Tibial nerve (tissue), 4 donors: ENCODE measurements at places on chromosomes 16 and 17. TPM values are rescaled to one million over a fixed set of nuclear protein-coding genes. Genes with fewer than 3 reads are reported as not detected.

DNA sequence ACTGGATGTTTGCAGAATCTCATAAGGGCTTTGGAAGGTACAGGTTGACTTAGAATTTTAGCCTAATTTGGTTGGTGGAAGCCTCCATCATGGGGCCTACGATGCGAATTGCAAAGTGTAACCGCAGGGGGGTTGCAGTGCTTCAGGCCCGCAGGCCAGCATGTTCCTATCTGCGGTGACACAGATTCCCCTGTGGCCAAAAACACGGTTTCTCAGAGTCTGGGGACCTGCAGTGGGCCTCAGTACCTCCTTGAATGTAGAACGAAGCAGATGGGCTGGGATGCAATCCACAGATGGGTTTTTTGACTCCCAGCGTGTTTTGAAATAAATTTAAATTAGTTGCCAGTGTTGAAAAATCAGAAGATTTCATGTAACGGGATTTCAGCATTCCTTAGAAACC lies 34.7 kb downstream of the KIAA0513 start:
- no peaks in the 10 kb centered on the region for H3K36me3 ChIP-seq
- no peak overlapping the region for H3K4me3 ChIP-seq
- no peak overlapping the region for H3K27ac ChIP-seq
- no peak for DNase-seq

GRCh38 chr16:8931859-8932258 lies 31.8 kb downstream of the USP7 start:
- H3K4me1 ChIP-seq = peaks cover 6% of the 10 kb centered on the region
- H3K27ac ChIP-seq = no peak overlapping the region
- no peaks in the 10 kb centered on the region for H3K27me3 ChIP-seq
- H3K36me3 ChIP-seq = no peaks in the 10 kb centered on the region

DNA sequence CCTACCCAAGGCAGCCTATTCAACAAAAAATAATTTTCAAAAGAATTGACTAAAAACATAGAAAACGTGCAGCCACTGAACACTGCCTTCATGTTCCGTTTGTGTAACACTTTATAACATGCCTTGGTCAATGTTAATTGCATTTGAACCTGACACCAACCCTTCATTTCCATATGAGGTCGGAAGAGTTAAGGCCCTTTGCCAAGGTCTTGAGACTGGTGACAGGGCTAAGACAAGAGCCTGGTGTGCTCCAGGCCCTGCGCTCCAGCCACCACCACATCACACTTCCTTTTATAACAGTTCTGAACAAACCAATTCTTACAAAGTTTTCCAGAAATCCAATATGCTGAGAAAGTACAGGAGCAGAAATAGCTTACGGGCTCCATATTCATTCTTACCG lies 4.2 kb downstream of the BBS2 start:
- no peaks in the 10 kb centered on the region for H3K36me3 ChIP-seq
- peak overlapping the region; percentile 88 for H3K27ac ChIP-seq
- H3K4me3 ChIP-seq = no peak overlapping the region
- H3K27me3 ChIP-seq = no peaks in the 10 kb centered on the region

- no peak for DNase-seq
- H3K4me3 ChIP-seq = no peak overlapping the region
- no peak overlapping the region for H3K27ac ChIP-seq
- no peaks in the 10 kb centered on the region for H3K36me3 ChIP-seq
Measured at GRCh38 chr16:69494991-69495392, 70.6 kb downstream of the CYB5B start.

DNA sequence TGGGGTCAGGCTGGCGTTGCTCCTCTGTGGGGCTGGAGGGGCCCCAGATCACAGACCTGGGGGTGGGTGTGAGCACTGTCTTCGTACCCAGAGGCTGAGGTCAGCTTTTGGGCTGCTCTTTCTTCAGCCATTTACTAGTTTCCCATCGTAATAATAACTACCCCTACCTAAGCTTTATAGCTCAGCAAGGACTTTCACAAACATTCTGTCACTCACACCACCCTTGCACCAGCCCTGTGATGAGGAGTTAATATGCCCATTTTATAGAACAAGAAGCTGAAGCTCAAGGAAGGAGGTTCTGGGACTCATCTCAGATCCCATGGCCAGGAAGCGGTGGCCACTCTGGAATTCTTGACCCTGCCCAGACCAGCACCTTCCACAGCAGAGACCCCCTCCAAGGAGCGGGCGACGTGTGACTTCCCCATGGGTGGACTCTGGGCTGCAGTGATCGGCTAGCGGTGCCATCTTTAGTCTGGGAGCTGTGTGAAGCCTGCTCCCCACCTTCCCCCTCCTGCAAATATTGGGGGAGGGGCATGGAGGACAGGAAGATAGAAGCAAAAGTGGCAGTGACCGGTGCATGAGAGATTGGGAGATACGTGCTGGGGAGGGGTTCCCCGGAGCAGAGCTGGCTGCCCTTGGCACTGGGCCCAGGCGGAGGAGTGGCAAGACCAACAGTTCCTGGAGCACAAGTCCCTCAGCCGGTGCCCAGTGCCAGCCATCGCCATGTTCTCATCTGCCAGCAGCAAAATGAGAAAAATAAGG lies 81.8 kb upstream of the TOB1 start:
- DNase-seq = no peak
- H3K36me3 ChIP-seq = no peaks in the 10 kb centered on the region
- no peak overlapping the region for H3K4me3 ChIP-seq
- peak overlapping the region; percentile 91 for H3K27ac ChIP-seq
- H3K4me1 ChIP-seq = peaks cover 43% of the 10 kb centered on the region
- no peaks in the 10 kb centered on the region for H3K27me3 ChIP-seq

DNA sequence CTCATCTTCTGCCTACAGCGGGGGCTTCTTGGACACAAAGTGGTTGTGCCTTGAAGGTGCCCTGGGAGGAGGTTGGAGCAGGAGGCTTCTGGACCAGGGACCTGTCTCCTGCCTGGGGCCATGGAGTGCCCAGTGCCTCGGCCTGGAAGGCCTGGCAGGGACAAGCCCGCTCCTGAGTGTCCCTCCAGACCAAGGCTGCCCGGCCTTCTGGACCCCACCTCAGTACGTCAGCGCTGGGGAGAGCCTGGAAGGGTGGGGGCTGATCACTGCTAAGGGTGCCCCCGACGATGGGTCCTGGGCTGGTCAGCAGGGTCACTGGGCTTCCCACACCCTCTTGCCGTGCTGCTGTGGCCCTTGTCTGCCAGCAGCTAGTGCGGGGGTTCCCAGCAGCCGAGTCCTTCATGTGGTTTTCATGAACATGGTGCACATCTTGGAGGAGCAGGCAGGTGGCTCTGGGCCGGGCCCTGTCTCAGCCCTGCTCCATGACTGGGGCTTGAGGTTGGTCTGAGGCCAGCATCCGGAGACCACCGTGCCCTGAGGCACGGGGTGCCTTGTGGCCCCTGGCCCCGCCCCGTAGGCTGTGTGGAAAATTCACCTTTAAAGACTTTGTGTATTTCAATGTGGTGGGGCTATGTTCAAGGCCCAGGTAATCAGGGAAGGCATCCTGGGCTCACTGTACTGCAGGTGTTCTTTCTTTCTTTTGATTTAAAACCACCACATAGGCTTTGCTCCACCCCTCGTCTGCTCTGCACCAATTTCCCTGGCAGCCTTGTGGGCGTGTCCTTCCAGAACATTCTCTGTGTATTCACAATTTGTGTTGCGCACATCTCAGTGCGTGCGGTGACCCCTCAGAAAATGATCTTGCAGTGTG lies 22.4 kb downstream of the MGRN1 start:
- no peak for DNase-seq
- H3K4me1 ChIP-seq = no peaks in the 10 kb centered on the region
- no peaks in the 10 kb centered on the region for H3K36me3 ChIP-seq
- H3K27ac ChIP-seq = no peak overlapping the region

GRCh38 chr17:82874011-82874835 lies 34.4 kb upstream of the ZNF750 start:
- DNase-seq = no peak
- no peak overlapping the region for H3K4me3 ChIP-seq
- H3K27me3 ChIP-seq = no peaks in the 10 kb centered on the region
- no peaks in the 10 kb centered on the region for H3K4me1 ChIP-seq
- H3K27ac ChIP-seq = no peak overlapping the region

GRCh38 chr16:2963723-2964474 lies at the start of gene KREMEN2:
Gene KREMEN2, plus strand, starts transcription at chr16:2964275. Its CDS starts 246 bp downstream, at chr16:2964521.
- DNase-seq = no peak
- peaks cover 2% of the 10 kb centered on the region for H3K27me3 ChIP-seq
- H3K27ac ChIP-seq = no peak within 1 kb of the TSS
- no peak within 1 kb of the TSS for H3K4me3 ChIP-seq

- peaks cover 19% of the 10 kb centered on the region for H3K4me1 ChIP-seq
- H3K4me3 ChIP-seq = no peak overlapping the region
- no peaks in the 10 kb centered on the region for H3K36me3 ChIP-seq
- H3K27ac ChIP-seq = no peak overlapping the region
Measured at GRCh38 chr17:73772107-73772705, 128.0 kb upstream of the SDK2 start.

GRCh38 chr17:56028837-56029236 lies 124.4 kb upstream of the ANKFN1 start:
- H3K36me3 ChIP-seq = no peaks in the 10 kb centered on the region
- no peaks in the 10 kb centered on the region for H3K27me3 ChIP-seq
- H3K4me1 ChIP-seq = no peaks in the 10 kb centered on the region
- no peak for DNase-seq

DNA sequence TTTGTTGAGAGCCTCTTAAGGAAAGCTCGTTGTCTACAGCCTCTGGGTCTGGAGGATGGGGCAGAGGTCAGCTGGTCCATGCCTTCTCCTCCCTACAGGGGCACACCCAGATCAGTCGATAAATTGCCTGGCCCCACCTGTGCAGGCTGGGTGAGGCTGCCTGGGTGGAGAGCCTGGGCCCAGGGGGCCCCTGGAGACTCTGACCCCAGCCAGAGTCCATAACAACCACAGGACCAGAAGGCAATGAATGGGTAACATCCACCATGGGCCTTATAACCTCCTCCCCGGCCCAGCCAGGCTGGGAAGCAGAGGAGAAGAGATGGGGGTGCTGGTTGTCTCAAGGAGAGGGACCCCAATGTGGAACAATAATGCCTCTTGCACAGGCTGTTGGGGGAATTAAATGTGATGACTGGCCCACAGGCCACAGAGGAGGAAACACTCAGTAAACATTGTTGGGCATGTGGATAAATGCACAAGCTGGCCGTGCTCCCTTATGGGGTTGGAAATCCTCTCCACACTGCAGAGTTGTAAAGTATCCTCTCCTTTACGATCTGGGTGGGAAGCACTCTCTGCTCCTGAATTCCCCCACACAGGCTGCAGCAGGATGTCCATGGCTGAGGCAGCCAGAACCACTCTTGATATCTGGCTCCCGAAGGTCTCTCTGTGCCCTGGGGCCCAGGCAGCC lies 56.7 kb upstream of the TOB1 start:
- H3K4me1 ChIP-seq = peaks cover 13% of the 10 kb centered on the region
- DNase-seq = no peak
- H3K4me3 ChIP-seq = no peak overlapping the region
- H3K27ac ChIP-seq = no peak overlapping the region

DNA sequence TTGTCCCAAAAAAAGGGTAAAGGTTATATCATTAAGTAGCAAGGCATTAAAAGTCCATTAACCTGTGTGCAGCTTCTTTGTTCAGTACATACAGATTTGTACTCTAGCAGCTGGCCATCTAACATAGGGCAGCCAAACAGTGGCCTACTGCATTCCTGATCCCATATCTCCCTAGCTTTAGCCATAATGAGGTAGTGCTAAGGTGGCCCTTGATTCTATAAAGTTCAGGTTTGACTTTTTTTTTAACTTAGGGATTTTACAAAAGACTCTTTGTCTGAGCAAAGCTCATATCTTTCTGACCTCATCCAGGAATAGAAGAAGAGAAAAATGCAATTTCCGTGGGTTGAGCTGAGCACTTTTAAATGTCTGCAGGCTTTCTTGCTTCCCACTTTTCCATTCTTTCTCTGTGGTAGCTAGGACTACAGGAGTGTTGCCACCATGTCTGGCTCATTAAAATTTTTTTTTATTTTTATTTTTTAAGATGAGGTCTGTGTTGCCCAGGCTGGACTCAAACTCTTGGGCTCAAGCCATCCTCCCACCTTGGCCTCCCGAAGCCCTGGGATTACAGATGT lies 19.5 kb upstream of the CDC6 start:
- peaks cover 5% of the 10 kb centered on the region for H3K4me1 ChIP-seq
- no peaks in the 10 kb centered on the region for H3K27me3 ChIP-seq
- H3K36me3 ChIP-seq = no peaks in the 10 kb centered on the region
- H3K4me3 ChIP-seq = no peak overlapping the region

- H3K4me3 ChIP-seq = no peak overlapping the region
- H3K36me3 ChIP-seq = no peaks in the 10 kb centered on the region
- H3K27ac ChIP-seq = no peak overlapping the region
- DNase-seq = no peak
Measured at GRCh38 chr17:30300818-30301217, 9.1 kb upstream of the BLMH start.

DNA sequence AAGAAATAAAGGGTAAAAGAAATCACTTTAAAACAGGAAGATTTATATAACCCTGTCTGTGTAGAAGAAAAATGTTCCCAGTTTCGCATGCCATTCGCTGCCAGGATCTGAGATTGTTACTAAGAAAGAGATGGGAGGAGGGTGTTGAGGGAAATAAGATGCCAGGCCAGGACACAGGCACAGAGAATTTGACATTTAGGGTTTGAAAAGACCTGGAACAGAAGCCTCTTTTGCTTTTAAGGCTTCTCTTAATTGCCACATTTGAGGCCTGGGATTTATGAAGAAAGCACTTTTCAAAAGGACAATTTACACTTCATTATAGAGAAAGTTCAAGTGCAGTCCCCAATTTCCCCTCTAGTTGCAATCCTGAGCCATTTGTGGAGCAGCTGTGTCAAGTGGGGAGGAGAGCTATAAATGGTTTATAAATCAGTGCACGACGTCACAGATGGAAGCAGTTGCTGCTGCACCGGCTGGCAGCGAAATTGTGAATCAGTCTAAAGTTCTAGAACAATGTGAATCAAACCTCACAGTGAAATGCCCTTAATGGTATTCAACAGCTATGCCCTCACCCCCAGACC lies 26.5 kb upstream of the C16orf87 start:
- H3K36me3 ChIP-seq = no peaks in the 10 kb centered on the region
- H3K27me3 ChIP-seq = no peaks in the 10 kb centered on the region
- no peak overlapping the region for H3K4me3 ChIP-seq
- H3K27ac ChIP-seq = peak overlapping the region; percentile 78

GRCh38 chr16:26071101-26071866 lies 379.5 kb downstream of the HS3ST4 start:
- no peaks in the 10 kb centered on the region for H3K27me3 ChIP-seq
- H3K4me3 ChIP-seq = no peak overlapping the region
- no peaks in the 10 kb centered on the region for H3K4me1 ChIP-seq
- no peaks in the 10 kb centered on the region for H3K36me3 ChIP-seq
- H3K27ac ChIP-seq = no peak overlapping the region

- H3K36me3 ChIP-seq = peaks cover 8% of the 10 kb centered on the region
- no peaks in the 10 kb centered on the region for H3K4me1 ChIP-seq
- no peak for DNase-seq
- no peaks in the 10 kb centered on the region for H3K27me3 ChIP-seq
- no peak overlapping the region for H3K27ac ChIP-seq
- no peak overlapping the region for H3K4me3 ChIP-seq
Measured at GRCh38 chr17:16052486-16052885, 52.9 kb downstream of the TTC19 start.

GRCh38 chr16:66656547-66656946 lies 40.0 kb downstream of the CMTM4 start:
- no peak overlapping the region for H3K4me3 ChIP-seq
- no peak for DNase-seq

TRPV2 gene
- total RNA-seq = 14.9 TPM

LDHD gene
- 24.7 TPM for total RNA-seq

SCNN1B gene
- 2.1 TPM for total RNA-seq

DNAI2 gene
- not detected for total RNA-seq

PRSS27 gene
- total RNA-seq = 2.5 TPM
